ENCODE measurements at places on chromosomes 2 and 18. TPM values are rescaled to one million over a fixed set of nuclear protein-coding genes. Genes with fewer than 3 reads are reported as not detected.
A peak's percentile ranks its signal among the peaks of the same experiment; 100 is the strongest.

- DNase-seq = no peak
- no peak overlapping the region for H3K27ac ChIP-seq
- H3K4me1 ChIP-seq = peaks cover 2% of the 10 kb centered on the region
- H3K4me3 ChIP-seq = no peak overlapping the region
Observed at GRCh38 chr2:222311319-222311977, 12.7 kb upstream of the PAX3 start.

The HOXD13 gene
- not detected for total RNA-seq

The TLX2 gene
- total RNA-seq = 2.5 TPM

GRCh38 chr2:129827311-129828090, 152.0 kb upstream of the RAB6C start:
- no peaks in the 10 kb centered on the region for H3K27me3 ChIP-seq
- DNase-seq = no peak
- no peaks in the 10 kb centered on the region for H3K36me3 ChIP-seq
- no peaks in the 10 kb centered on the region for H3K4me1 ChIP-seq
- H3K27ac ChIP-seq = no peak overlapping the region

The IL1RN gene
- not detected for total RNA-seq

The OSBPL6 gene
- 0.11 TPM for total RNA-seq

The RUFY4 gene
- total RNA-seq = 0.11 TPM

The ASXL3 gene
- not detected for total RNA-seq

The MAP3K19 gene
- not detected for total RNA-seq

DNA sequence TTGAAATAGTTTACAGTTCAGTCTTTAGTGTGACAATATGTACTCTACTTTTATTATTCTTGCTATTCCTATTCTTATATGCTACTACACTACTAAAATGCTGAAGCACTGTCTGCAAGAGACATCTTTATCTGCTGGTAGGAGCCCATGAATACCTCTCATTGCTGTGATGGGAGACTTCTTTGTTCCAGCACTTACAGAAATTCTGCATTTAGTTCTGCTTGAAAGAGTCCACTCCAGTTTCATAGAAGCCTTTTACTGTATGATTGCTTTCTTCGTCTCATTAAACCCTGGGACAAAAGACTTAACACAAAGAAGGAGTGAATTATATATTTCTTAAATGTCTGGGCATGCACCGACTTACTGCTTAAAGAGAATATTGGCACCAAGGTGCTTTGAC, 272.7 kb downstream of the CD226 start:
- H3K27me3 ChIP-seq = no peaks in the 10 kb centered on the region
- no peaks in the 10 kb centered on the region for H3K4me1 ChIP-seq
- no peak overlapping the region for H3K4me3 ChIP-seq
- H3K27ac ChIP-seq = no peak overlapping the region

The GATA6 gene
- not detected for total RNA-seq

The TXNDC2 gene
- not detected for total RNA-seq

The LPIN1 gene
- 4.9 TPM for total RNA-seq

The TGFA gene
- not detected for total RNA-seq

- peak overlapping the region; percentile 70 for H3K4me3 ChIP-seq
- peak; percentile 89 for DNase-seq
- H3K27ac ChIP-seq = no peak overlapping the region
Observed at GRCh38 chr2:201235860-201236811, 24.2 kb upstream of the CASP8 start.

GRCh38 chr2:22995576-22995975, 389.4 kb upstream of the KLHL29 start:
- no peak overlapping the region for H3K4me3 ChIP-seq
- no peak overlapping the region for H3K27ac ChIP-seq
- DNase-seq = no peak
- peaks cover 3% of the 10 kb centered on the region for H3K27me3 ChIP-seq

The ERICH2 gene
- total RNA-seq = not detected

The FEV gene
- total RNA-seq = not detected

DNA sequence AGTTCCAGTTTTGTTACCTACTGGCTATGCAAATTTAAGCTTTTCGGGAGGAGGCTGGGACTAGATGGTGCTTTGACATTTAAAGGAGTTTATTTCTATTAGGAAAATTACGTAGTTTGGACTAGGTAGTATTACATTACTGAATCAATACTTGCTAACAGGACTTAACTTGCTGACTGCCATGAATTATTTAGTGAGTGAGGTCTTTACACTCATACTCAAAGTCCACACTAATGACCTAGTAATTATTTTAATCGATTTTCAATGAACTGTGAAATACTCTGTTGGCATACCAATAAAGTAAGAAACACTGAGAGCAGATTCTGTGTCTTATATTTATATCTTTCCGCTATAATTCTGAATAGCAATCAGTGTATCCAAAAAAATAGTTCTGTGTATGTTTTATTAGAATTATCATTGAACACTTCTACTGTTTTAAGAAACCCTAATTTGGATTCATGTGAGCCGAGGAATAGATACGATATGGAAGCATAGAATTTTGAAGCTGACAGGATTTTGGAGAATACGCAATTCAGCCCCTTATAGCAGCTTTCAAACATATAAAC, 55.0 kb downstream of the CHST9 start:
- no peak overlapping the region for H3K27ac ChIP-seq
- no peaks in the 10 kb centered on the region for H3K4me1 ChIP-seq
- H3K4me3 ChIP-seq = no peak overlapping the region
- DNase-seq = no peak

The CFAP65 gene
- total RNA-seq = 0.11 TPM

DNA sequence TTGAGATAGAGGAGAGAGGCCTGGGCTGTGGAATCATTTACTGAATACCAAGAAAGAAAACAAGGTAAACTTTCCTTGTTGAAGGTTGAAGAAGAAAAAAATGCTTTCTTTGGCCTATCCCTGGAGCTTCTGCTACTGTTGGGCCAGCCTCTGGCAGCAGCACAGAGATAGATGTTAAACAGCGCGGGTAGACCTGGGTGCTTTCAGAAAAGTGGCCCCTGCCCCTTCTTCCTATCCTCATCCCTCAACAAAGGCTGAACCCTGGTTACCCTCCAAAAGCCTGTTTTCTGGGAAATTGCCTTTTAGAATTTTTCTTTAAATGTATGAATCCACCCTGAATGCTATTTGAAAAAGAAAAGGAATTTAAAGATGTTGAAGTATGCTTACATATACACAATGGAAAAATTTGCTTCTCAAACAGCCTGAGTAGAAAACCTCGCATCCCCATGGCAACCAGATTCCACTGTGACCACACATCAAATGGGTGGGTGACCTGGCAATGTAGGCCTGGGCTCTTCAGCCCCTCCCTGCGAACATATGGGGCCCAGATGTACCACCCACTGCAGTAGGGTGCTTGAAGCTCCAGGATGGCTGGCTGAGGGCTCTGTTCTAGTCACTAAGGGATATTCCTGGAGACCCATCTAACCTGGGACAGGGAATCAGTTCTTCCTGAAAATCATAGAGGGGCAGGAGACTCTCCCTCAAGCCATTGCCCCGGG, 23.4 kb upstream of the CHRNA1 start:
- no peak overlapping the region for H3K4me3 ChIP-seq
- H3K27ac ChIP-seq = no peak overlapping the region
- H3K27me3 ChIP-seq = no peaks in the 10 kb centered on the region
- no peaks in the 10 kb centered on the region for H3K36me3 ChIP-seq
- DNase-seq = no peak

The REG3G gene
- total RNA-seq = not detected

The ASB18 gene
- not detected for total RNA-seq

The PLCD4 gene
- 0.43 TPM for total RNA-seq

The ADCY3 gene
- total RNA-seq = 58.4 TPM

- H3K27me3 ChIP-seq = no peaks in the 10 kb centered on the region
- H3K36me3 ChIP-seq = no peaks in the 10 kb centered on the region
- DNase-seq = no peak
- H3K4me1 ChIP-seq = 0 out of 2 replicates have a peak, but pooled peaks cover 4% of the 10 kb centered on the region
- no peak overlapping the region for H3K27ac ChIP-seq
Observed at GRCh38 chr2:128237081-128237534, 81.6 kb downstream of the HS6ST1 start.

GRCh38 chr2:234579231-234579962, 82.5 kb upstream of the ARL4C start:
- no peak overlapping the region for H3K27ac ChIP-seq
- DNase-seq = peak; percentile 65
- peaks cover 49% of the 10 kb centered on the region for H3K4me1 ChIP-seq
- H3K27me3 ChIP-seq = no peaks in the 10 kb centered on the region

Data from Karpas-422 (cell line).